AG09309 (cell line): ENCODE measurements at places on chromosomes 6 and 20.
A peak's percentile ranks its signal among the peaks of the same experiment; 100 is the strongest.

- no peak for DNase-seq
These were observed 26.1 kb upstream of the ENPP1 start for GRCh38 chr6:131781687-131782086.

GRCh38 chr20:12022126-12022525, 104.4 kb downstream of the BTBD3 start:
- no peak for DNase-seq

DNA sequence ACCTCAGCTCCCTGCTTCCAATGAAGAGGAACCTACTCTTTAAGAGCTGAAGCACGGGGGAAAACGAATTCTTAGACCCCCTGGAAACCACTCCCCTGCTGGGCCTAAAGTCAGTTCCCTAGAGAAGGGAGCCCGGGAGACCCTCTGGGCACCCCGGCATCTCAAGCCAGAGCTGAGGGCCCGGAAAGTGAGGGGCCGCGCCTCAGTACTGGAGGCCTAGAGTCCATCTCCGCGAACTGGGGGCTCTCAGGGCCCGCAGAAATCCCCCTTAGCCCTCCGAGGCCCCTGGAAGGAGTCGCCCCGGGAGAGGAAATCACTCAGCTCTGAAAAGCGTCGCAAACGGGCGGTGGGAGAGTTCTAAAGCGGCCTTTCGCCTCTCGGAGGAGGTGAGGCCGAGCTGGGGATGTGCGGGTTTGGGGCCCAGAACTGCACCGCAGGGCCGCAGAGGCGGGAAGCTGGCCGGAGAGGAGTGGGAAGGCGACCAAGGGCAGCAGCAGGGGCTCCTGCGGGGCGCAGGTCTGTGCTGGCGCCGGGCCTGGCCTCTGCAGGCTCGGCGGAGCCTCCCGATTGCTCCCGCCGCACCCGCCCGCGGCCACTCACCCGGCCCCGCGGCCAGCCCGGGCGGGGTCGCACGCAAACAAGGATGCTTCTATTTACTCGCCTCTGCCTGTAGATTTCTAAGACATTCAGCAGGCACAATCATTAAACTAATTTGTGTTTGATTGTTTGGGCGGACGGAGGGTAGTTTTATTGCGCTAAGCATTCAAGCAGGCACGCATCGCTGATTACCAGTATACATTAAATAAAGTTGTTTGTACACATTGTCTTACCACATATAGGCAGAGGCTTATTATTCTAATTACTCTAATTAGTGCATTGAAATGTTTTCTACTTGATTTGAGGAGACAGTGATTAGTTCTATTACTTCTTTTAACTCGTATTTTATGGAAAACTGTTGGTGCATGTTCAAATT, 9.2 kb downstream of the POU3F2 start:
- no peak for DNase-seq

DNA sequence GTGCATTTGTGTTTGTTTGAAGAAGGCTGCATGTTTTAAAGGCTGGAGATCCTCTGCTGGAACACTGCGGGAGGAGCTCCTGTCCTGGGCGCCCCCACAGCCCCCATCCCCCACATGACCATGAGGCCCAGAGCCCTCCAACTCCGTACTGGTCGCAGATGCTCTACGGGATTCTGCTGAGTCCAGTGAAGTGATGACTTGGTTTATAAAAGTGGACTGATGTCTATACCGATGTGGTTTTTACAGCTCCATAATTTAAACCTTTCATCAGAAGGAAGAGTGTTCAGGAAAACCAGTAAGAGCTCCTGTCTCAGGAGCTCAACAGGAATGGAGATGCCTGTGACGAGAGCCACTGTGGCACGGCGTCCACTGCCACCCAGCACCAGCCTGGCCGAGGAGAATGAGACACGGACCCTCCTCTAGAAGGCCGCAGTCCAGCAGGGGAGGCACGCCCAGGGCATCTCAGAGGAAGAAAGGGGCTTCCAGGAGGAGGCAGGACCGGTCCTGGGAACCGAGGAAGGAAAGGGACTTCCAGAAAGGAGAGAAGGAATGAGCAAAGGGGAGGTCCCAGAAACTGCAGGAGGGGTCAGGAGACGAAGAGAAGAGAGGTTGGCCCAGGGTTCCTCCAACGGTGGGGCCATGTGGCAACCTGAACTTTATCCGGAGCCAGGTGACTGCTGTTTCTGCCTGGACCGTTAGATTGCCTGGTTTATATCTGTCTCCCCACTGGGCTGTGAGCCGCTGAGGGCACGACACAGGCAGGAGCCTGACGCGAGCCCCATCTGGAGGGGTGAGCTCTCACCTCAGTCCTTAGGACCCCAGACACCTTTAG, 26.9 kb downstream of the BFSP1 start:
- no peak for DNase-seq

- DNase-seq: no peak
These were observed 7.0 kb upstream of the OR14J1 start for GRCh38 chr6:29294499-29294914.

DNA sequence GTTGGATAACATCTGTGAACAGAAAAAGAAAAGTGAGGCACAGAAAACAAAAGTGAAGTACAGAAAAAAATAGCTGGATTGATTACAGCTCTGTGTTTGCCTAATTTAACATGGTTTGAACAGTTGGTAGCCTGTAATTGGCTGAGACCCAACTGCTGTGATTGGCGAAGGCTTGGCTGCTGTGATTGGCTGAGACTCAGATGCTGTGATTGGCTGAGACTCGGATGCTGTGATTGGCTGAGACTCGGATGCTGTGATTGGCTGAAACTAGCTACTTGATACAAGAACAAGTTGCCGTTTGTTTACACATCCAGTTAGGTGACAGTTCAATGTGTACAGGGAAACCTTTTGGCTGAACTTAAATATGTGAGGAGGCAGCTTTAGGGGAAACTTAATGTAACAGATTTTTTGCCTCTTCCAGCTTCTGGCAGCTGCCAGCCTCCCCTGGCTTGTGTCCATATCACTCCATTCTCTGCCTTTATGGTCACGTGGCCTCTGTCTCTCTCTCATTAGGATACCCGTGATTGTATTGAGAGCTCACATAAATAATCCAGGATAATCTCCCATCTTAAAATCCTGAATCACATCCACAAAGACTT, 223.4 kb upstream of the FOXA2 start:
- no peak for DNase-seq

DNA sequence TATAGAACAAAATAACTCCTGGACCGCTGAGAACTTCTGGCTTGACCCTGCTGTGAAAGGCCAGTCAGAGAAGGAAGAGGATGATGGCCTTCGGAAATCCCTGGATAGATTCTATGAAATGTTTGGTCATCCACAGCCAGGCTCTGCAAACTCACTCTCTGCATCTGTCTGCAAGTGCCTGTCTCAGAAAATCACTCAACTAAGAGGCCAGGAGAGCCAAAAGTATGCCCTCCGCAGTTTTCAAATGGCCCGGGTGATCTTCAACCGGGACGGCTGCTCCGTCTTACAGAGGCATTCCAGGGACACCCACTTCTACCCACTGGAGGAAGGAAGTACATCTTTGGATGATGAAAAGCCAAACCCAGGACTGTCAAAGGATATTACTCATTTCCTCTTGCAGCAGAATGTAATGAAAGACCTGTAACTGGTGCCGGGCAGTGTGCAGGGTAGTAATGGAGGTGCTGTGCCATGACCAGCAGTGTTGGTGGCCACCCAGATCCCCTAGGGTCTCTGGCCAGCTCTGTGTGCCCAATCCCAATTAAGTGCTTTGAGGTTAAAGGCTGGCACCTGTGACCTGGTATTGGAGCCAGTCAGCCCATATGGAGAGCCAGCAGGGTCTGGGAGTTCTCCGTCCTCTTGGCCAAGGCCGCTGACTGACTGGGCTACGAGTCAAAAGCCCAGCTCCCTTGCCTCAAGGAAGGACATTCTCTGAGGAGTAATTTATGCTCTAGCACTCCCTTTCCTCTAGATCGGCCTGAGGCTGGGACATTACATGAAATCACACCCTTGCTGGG, 87.1 kb downstream of the TRMT6 start:
- DNase-seq: peak; percentile 54

- DNase-seq: no peak
These were observed 21.8 kb downstream of the CTCFL start for GRCh38 chr20:57503035-57503658.

GRCh38 chr6:30761791-30762429, 17.6 kb upstream of the IER3 start:
- DNase-seq: no peak

DNA sequence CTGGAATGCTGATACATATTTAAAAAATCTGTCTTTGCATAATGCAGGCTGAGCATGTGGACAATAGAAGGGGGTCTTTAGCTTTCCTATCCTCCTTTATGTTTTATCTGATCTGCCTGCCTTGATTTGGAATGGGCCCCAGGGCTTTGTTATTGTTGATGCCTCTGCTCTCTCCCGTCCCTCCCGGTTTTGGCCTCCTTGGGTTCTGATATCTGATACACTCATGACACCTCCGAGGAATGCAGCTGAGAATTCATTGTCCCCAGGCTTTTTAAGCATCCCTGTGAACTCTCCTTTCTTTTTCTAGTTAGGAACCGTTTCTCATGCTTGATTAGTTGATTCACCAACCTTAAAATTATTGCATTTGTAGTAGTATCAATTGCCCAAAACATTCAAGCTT, 185.5 kb upstream of the RALGAPA2 start:
- DNase-seq: no peak

DNA sequence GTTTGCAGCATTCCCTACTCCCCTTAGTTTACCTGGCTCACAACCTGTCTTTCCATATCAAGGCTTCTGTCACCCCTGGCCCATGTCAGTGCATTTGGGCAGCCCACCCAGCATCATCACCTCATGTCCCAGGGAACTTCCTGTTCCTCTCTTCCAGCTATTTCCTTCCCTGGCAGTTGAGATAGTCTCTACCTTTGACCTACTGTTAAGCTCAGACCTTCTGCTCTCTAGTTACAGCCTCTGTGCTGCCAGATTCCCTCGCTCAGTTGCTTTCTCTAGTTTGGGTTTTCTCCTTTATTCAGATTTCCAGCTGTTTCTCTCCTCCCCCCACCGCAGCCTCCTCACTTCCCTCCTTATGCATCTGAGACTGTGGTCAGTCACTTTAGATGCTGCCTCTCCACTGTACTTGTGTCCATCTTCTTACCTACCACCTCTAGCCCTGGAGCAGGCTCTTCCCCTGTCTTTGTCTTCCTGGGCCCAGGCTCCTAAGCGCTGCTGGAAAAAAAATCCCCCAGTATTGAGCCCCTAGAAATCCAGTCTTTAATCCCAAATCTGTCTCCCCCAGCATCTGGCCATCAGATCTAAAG, 16.3 kb downstream of the PTPN1 start:
- DNase-seq: no peak

GRCh38 chr20:7387638-7388193, 552.5 kb downstream of the HAO1 start:
- DNase-seq: no peak

DNA sequence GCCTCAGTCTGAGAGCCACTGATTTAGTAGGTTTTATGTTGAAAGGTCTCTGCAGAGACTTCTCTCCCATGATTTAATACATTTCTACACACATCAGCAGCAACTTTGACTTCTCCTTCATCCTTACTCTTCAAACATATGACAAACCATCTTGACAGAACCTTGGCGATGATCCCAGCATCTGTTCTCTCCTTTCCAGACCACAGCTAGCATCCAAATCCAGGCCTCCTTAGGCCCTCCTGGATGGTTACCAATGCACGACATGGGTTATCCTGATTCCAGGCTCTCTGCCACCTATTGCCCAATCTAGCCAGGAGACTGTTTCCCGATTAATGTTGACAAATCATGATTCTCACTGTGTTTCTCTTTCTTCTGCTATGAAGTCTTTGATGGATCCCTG, 16.8 kb downstream of the LAMA4 start:
- DNase-seq: peak; percentile 96

DNA sequence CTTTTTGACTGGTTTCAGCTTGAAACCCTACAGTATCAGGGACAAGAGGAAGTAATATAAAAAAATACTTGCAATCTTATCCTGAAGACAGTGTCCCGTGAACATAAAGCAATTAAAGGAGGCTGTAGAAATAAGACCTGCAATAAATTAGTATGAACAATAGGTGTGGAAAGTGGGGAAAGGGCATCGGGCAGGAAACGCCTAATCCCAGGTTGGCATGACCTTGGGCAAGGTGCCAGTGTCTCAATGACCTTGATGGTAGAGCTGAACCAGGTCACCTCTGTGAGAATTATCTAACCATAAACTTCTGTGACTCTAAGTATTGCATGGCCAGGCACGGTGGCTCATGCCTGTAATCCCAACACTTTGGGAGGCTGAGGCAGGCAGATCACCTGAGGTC, 115.2 kb downstream of the LY86 start:
- no peak for DNase-seq

DNA sequence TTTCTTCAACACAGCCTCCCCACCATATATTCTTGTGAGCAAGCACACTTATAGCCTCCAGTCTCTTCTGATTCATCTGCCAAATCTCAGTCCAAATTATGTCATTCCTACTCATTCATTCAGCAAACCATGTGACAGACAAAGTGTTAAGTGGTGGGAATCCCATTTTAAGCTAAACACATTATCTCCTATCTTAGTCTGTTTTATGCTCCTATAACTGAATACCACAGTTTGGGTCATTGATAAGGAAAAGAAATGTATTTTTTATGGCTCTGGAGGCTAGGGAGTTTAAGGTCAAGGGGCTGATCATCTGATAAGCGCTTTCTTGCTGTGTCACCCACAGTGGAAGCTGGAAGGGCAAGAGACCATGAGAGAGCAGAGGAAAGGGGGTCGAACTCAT, 23.9 kb upstream of the SMIM13 start:
- DNase-seq: no peak

- DNase-seq: no peak
These were observed 107.3 kb downstream of the TFAP2B start for GRCh38 chr6:50925981-50926380.
